Left renal pelvis (tissue), 4 donors: ENCODE measurements at places on chromosomes 4 and X.

- no peak for DNase-seq
These were observed 7.7 kb downstream of the NSG1 start for GRCh38 chr4:4394644-4395043.

- DNase-seq = no peak
These were observed 9.0 kb upstream of the INTU start for GRCh38 chr4:127623797-127624083.

DNA sequence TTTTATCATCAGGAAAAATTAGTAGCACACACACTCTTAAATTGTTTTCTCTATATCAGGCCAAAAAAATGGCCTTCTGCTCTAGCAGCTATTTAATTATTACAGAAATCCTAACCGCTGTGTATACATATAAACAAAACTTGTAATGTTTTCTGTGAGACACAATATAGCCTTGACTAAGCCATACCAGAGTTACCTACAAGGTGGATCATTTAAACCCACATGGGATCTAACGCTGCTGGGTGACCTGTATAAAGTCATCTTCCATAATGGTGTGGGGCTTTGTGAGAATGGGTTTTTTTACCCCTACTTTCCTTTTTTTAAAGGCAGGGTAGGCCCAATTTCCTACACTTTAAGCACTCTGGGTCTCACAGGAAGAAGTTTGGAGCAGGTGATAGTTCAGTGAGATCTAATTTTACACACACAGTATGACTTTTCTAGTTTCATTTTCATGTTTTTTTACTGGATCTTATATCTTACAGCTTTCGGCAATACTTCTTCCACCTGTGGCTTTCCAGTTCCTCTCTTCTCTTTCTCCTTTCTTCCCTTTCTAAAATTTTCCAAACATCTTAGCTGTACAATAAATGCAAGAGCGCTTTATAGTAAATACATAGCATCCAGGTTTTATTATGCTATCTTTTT lies 66.9 kb upstream of the MMAA start:
- DNase-seq = no peak

DNA sequence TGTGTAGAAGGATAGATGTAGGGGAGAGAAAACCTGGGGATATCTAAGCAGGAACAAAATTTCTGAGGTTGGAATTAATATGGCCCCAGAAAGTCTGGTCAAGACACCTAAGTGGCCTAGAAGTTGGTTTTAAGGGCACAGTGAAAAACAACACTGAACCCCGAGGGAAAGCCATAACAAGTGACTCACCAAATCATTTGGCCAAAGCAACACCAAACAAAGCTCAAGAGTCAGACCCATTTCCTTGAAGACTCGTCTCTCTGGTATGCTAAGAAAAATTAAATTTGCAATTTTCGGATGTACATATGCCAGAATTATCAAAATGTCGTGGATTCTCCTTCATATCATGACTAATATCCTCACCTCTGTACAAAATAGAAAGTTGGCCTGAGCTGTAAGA lies 162.9 kb downstream of the SMIM20 start:
- DNase-seq = no peak

GRCh38 chr4:15740764-15741404 lies 37.2 kb upstream of the CD38 start:
- no peak for DNase-seq

DNA sequence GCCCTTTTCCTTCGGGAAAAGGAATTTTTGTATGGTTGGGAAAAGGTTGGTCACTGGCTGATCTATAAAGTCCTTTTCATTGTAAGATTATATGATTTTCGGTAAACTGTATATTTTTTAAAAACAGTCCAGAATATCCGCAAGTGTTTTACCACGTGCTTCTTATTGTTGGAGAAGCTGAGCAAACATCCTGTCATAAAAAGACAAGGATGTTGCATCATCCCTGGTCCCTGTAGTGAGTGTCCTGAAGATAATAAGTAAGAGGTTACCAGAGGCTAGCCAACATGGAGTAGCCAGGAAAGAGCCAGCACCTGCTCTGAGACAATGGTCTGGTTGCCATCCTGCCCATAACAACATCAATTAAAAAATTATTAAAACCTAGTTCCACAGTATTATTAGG lies 5.1 kb downstream of the CXCL9 start:
- DNase-seq = no peak

GRCh38 chrX:40326186-40326965 lies 228.6 kb upstream of the BCOR start:
- DNase-seq = no peak

GRCh38 chr4:583820-584219 lies 7.7 kb upstream of the TMEM271 start:
- DNase-seq = no peak

- no peak for DNase-seq
These were observed 337.0 kb upstream of the DDX53 start for GRCh38 chrX:22662776-22663175.

DNA sequence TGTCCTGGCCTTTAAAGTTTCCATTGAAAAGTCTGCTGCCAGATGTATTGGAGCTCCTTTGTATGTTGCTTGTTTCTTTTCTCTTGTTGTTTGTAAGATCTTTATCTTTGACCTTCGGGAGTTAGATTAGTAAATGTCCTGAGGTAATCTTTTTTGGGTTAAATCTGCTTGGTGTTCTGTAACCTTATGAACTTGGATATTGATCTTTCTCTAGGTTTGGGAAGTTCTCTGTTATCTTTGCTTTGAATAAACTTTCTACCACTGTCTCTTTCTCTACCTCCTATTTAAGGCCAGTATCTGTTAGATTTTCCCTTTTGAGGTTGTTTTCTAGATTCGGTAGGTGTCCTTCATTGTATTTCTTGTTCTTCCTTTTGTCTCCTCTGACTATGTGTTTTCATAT lies 447.8 kb downstream of the FAM133A start:
- no peak for DNase-seq

GRCh38 chr4:29708473-29708872 lies 1011.7 kb upstream of the PCDH7 start:
- DNase-seq = no peak

- no peak for DNase-seq
These were observed 348.7 kb upstream of the HAND2 start for GRCh38 chr4:173878701-173879100.

DNA sequence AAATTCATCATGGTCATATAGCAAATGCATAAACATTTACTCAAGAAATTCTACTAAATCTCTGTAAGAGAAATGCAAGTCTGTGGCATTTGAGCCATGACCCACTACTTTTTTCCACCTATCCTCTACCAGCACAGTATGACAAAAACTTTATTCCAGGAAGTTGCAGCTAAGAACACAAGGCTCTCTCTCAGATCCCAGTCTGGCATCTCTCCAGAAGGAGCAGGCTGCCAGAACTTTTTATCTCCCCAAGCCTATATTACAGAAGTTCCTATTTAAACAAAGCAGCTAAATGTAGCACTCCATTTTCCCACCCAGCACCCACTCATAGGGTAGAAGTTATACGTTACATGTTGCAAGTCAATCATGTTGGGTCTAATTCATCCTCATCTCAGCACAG lies 49.3 kb upstream of the EPGN start:
- DNase-seq = no peak

GRCh38 chrX:24333371-24333770 lies 19.5 kb upstream of the SUPT20HL2 start:
- no peak for DNase-seq

- no peak for DNase-seq
These were observed 48.3 kb upstream of the SLC4A4 start for GRCh38 chr4:71290476-71290875.

- no peak for DNase-seq
These were observed 106.8 kb upstream of the VAMP7 start for GRCh38 chrX:155774387-155774786.

GRCh38 chrX:150450519-150451177 lies 87.5 kb downstream of the MAMLD1 start:
- DNase-seq = no peak

- DNase-seq = no peak
These were observed 16.6 kb downstream of the DKC1 start for GRCh38 chrX:154779261-154779660.

DNA sequence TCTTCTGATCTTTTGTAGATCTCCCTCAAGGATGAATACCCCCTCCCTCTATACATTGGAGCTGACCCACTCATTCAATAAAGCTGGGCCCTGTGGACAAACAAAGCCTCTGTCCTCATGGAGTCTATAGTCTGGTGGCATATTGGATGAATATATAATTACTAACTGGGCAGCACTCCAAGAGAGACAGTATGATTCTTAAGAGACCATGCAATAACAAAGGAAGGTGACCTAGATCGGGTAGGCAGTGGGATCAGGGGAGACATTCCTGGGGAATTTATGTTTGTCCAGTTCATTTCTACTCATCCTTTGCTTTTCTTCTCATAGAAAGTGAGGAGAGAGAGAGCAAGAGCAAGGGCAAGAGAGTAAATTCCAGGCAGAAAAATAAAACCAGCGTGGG lies 23.5 kb upstream of the CXCL13 start:
- DNase-seq = no peak

DNA sequence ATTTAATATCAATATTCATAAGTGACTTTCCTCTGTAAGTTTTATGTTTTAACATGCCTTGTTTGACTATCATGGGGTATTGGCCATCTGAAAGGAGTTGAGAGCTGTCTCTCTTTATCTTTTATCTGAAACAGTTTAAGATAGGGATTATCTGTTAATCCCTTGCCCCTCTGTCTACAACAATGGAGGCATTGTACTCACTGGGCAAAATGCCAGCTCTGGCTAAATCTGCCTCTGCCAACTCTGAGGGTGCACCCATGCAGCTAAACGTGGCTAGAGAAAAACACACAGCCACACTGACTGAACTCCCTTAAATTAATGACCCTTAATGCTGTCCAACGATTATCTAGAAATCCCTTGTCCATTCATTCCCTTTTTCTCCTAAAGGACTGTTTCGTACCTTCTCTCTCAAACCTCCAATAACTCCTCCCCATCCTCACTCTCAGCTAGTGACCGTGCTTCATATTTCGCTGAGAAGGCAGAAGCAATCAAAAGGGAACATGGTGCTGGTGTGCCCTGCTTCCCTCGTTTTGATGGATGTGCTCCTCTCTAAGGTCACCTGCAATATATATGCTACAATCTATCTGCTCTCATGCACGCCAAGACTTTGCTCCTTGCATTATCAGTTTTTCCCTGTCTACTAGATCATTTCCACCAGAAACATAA lies 10.3 kb downstream of the PHKA2 start:
- no peak for DNase-seq

- no peak for DNase-seq
These were observed 146.4 kb upstream of the EDNRA start for GRCh38 chr4:147334478-147334877.

- DNase-seq = no peak
These were observed 211.8 kb downstream of the NPFFR2 start for GRCh38 chr4:72243641-72244040.

DNA sequence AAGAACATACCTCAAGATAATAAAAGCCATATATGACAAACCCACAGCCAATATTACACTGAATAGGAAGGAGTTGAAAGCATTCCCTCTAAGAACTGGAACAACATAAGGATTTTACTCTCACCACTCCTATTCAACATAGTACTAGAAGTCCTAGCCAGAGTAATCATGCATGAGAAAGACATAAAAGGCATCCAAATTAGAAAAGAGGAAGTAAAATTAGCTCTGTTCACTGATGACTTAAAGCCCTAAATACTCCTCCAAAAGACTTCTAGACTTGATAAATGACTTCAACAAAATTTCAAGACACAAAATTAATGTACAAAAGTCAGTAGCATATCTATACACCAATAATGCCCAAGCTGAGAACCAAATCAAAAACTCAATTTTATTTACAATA lies 235.7 kb downstream of the NKX6-1 start:
- DNase-seq = no peak

DNA sequence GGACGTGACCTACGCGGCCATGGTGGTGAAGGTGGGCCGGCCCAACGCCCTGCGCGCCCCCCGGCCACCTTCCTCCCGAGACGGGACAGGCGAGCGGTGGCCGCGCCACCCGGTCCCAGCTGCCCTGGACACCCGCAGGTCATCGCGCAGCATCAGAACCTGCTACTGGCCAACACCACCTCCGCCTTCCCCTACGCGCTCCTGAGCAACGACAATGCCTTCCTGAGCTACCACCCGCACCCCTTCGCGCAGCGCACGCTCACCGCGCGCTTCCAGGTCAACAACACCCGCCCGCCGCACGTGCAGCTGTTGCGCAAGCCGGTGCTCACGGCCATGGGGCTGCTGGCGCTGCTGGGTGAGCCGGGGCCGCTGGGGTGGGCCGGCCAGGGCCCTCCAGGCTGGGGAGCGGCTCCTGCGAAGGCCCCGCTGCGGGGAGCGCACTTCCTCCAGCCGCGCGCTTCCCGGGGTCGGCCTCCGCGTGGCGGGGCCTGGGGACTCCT lies 9.0 kb upstream of the SLC26A1 start:
- DNase-seq = no peak

DNA sequence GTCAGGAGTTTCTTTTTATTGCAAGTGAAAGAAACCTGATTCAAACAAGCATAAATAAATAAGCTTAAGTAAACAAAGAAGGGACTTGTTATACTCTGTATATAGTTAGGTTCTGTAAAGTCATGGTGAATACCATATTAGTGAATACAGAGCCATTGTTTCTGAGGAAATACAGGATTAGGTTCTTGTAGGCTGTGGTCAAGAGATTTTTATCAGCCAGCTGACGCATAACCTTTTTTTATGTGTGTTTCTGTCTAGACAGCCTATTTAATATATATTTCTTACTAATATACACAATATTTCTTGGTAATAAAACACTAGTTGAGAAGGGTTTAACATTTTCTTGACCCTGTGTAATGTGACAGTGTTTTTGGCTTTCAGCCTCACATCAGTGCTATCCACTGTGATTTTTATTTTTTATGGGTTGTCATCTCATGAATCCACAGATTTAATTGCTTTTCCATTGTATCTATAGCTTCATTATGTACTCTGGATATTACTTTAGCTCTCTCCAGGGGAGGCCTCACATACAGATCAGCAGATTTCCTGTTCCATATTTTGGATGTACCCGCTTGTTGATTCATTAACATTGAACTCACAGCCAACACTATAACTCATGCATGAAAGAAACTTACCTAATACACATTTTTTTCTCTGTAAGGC lies 8.0 kb downstream of the HERC3 start:
- DNase-seq = no peak

DNA sequence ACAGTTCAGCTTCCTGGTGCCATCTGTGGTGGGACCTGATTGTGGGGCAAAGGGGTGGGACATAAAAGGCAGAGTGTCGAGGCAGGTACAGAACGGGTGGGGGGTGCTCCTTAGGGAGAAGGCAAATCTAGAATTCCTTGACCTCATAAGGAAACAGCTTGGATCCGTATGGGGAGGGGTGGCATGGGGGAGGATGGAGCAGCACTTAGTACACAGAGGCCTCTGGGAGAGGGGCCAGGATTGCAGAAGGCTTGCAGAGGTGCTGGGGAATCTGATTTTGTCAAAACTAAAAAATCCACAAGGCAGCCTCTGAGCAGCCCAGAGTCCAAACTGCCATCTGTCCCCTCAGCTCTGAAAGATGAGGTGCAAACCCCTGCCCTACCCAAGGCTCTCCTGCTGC lies 2.3 kb upstream of the EMD start:
- no peak for DNase-seq
